ENCODE measurements at places on chromosomes 2 and 18.

DNA sequence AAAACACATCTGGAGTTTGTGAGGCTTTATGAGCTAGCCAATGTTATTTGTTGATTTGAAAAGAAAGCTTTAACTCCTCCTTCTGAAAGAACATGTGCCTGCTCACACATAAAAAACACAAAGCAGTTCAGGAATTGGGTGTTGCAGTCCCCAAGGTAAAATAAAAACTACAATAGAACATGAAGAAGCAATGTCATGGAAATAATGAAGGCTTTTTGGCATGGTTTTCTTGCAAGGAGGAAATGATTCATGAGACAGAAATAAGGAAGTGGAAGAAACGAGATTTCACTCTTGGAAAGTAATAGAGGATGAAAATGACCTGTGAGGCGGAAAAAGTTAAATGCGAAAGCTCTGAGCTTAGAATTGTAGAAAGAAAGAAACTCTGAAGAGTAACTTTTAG is 81.1 kb downstream of the TRIB2 start:
- peak; percentile 55 for DNase-seq

GRCh38 chr2:187644981-187645380 is 90.7 kb upstream of the TFPI start:
- no peak for DNase-seq

GRCh38 chr18:33288082-33288716 is 152.3 kb downstream of the CCDC178 start:
- DNase-seq, result no peak

DNA sequence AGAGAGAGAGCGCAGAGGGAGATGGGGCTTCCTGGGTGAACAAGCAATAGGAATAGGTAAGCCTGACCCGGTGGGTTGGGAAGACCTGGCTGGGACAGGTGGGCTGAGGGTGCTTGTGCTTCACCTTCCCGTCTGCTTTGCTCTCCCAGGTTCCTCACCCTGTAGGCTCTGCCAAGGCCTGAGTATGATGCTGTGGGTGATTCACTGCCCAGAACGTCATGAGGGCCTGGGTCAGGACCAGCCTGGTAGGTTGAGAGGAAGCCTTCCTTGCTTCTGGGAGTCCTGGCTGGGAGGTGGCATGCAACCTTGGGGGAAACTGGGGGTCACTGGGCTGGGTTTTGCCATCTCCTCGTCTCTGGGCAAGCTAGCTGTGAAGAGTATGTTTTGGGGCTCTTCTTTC is 220.2 kb upstream of the APCDD1 start:
- no peak for DNase-seq

- peak; percentile 78 for DNase-seq
Measured at GRCh38 chr2:105364436-105365139, 27.2 kb downstream of the C2orf49 start.

- peak; percentile 27 for DNase-seq
Measured at GRCh38 chr2:168246483-168247340, 683 bp downstream of the STK39 start.

- DNase-seq, result no peak
Measured at GRCh38 chr2:239608723-239609122, 207.9 kb upstream of the HDAC4 start.

- DNase-seq, result no peak
Measured at GRCh38 chr2:96866586-96866985, 3.3 kb downstream of the SEMA4C start.

- DNase-seq, result no peak
Measured at GRCh38 chr18:67243799-67244587, 272.5 kb downstream of the DSEL start.

- no peak for DNase-seq
Measured at GRCh38 chr2:15141211-15141610, 419.9 kb downstream of the NBAS start.

DNA sequence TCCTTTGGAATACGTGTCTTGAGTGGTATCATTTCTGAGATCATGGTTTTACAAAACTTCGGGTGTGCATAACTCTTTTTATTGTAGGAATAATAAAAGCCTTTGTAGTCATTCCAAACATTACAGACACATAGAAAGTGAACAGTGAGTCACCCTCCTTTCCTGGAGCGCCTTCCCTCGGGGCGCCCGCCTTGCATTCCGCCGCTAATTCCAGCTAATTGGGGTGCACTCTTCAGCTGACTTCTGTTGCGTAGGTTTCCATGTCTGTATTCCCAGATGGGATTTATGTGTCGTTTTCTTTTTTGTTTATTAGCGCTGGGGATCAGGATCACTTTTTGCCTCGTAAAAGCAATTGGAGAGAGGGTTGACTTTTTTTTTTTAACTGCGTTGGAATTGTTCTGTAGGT is 18.7 kb downstream of the SH3BP4 start:
- DNase-seq, result peak; percentile 75

DNA sequence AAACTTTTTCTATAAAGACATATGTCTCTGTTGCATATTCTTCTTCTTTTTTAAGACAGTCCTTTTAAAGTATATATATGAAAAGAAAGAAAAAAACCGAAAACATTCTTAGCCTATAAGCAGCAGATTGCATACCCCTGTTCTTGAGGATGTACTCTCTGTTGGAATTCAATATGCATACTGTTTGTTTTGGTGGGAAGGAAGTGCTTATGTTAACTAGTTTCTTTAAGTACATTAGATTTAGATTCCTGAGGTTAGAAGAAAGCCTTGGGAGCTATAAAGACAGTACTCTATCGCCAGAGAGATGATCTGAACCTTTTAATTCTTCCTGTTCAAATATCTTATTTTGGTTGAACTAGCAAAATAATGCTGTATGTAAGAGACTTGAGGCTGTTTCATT is 46.8 kb upstream of the TBR1 start:
- DNase-seq, result no peak

DNA sequence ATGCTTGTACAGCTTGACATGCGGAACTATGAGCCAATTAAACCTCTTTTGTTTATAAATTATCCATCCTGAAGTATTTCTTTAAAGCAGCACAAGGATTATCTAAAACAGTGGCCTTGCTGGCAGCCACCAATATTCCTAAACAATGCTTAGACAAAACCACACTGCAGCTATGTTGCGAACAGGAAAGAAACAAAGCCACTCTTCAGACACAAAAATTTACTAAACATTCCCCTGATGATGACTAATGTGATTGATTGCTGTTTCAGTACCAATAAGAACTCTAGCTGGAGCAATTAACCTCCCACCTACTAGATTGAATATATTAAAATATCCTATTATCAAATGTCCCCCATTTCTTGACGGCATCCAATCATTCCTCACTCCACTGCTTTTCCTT is 325.8 kb upstream of the REG3G start:
- DNase-seq, result no peak

DNA sequence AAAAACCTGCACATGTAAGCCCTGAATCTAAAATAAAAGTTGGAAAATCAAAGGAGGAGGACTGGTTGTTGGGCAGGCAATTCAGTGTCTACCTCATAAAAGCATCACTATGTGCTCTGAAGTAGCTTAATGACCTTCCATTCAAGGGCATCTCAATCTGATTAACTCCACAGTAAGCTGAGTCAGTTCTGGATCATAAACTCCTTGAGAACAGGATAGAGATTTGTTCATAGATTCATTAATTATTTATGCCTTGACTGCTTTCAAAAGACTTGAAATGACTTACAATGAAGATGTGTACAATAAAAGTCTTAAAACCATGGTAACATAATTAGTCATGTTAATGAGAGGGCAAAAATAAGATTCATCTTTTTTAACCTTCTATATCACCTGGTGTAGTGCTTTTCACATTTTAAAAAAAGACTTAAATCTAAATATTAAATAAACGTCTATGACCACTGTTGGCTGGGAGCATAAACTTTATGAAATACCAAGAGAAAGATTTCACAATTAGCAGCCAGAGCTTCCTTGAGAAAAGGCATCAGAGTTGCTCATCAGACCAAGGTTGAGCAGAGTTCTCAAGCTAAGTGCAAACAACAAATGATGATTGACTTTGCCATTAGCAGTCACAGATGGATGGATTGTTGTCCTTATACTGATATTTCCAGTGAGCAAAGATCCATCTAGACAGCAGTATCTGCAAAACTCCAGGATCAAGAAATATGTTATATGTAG is 237.3 kb upstream of the THUMPD2 start:
- DNase-seq, result no peak

GRCh38 chr2:28752631-28753376 is 1.2 kb downstream of the PPP1CB start:
- DNase-seq, result no peak

- no peak for DNase-seq
Measured at GRCh38 chr2:195477996-195478382, 179.0 kb upstream of the SLC39A10 start.

DNA sequence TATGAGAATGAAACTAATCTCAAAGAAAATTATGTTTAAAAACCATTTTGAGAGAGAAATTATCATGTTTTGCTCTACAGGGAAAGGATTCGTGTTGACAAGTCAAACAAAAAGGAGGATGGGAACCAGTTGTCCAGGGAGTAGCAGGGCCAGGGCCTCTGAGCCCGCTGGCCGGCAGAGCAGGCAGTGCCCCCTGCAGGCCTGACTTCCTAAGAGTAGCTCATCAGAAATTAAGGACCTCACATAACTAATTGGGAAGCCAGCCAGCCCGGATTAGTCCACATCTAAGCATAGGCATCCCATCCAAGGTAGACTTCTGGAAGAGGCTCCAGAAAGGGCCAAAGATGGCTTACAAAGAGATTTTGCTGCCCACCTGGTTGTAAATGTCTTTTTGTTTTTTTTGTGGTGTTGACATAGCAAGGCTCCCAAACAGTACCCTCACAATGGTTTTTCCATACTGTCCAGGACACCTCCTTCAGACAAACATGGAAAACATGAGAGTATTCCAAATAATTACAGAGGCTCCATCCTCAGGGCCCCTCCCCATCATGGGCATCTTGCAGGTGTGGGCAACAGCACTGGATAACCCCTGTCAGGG is 241.2 kb upstream of the TANK start:
- DNase-seq, result no peak

DNA sequence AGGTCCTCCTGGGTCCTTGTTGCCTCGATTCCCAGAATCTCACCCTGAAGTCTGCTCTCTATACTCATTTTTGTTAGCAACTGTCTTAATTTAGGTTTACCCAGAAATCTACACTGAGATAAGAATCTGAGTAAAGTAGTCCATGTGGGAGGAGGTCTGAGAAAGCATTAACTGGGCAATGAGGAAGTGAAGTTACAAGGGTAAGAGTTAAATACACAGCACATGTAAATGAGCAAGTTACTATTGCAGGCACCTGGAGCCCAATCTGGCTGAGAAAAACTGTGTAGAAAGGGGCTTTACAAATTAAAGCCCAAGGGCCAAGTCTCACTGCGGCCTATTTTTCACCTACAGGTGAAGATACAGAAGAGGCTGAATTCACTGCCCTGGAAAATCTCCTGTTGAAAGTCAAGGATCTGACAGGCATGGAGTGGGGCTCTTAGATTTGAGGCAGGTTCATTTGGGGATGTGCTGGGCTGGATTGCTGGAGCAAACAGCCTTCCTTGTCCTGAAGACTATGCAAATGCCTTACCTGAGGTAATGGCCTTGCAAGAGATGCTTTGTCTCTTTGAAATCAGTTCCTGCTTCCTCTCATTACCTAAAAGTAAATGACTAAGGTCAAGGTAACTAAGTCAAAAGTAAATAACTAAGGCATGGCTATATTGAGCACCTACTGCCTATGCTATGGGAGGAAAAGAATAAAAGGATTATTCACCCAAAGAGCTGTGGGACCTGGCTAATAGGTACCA is 84.4 kb upstream of the DYNAP start:
- no peak for DNase-seq

GRCh38 chr18:12376034-12376753 is 833 bp downstream of the AFG3L2 start:
- no peak for DNase-seq

DNA sequence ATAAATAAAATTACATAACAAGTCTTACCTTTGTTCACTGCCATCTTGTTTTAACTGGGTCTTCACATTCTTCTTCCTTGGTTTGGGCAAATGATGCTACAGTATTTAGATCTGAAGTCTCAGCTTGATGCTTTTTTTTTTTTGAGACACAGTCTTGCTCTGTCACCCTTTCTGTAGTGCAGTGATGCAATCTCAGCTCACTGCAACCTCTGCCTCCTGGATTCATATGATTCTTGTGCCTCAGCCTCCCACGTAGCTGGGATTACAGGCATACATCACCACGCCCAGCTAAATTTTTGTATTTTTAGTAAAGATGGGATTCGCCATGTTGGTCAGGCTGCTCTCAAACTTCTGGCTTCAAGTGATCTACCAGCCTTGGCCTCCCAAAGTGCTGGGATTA is 53.2 kb upstream of the MAT2A start:
- DNase-seq, result no peak

DNA sequence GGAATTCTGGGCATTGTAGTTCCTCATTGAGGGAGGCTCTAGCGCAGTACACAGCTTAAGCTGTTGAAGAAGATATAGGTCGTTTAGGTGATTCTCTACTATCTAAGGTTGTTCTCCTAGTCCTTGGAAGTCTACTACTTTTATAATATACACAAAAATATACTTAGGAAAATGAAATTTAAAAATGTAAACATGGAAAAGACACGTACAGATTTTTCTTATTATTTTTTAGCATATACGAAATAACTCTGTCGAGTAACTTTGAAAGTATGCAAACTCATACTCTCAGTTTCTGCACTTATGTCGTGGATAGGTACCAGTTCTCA is 272 bp upstream of the FASTKD1 start:
- DNase-seq, result no peak

DNA sequence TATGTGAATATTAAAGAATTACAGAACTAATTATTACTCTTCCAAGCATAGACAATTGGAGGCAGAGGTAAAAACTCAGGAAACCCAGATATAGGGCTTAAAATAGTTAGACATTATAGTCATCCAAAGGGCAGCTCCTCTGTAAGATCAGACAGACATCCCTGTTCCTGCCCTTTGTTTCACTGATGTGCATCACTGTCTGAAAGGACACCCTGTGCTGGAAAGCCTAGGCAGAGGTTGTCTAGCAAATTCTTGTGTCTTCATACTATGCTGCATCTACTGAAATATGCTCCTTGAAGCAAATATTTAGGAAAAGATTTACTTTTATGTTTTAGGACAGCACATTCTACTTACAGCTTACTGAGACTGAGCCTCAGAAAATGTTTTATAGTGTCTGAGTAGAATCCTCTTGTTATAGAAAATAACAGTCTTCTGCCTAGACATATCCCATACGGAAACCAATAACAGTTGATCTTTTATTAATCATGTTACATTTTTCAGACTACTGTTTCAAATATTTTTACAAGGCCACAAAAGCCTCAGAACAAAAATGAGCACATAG is 977.3 kb upstream of the CDH2 start:
- DNase-seq, result no peak

DNA sequence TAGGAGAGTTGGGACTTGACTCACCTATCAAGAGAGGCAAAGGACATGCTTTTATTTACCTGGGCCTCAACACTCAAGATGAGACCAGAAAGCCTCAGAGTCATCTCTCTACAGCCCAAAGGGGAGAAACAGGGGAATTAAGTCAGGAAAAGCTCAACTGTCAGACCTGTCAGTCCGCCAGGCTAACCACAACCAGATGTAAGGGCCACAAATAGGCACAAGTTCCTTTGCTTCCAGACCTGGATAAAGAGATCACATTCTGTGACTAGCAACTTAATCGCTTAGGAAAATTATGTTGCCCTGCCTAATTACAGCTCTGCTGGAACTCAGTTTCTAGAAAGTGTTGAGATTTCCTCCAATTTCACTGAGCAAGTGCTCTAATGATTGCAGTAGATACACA is 67.9 kb downstream of the ANKRD44 start:
- no peak for DNase-seq

Measured in fibroblast of skin of left quadriceps (primary cell).